ENCODE measurements at places on chromosomes 6 and 20. TPM values are rescaled to one million over a fixed set of nuclear protein-coding genes. Genes with fewer than 3 reads are reported as not detected.

ULBP1 gene
- 3.9 TPM for total RNA-seq

DNA sequence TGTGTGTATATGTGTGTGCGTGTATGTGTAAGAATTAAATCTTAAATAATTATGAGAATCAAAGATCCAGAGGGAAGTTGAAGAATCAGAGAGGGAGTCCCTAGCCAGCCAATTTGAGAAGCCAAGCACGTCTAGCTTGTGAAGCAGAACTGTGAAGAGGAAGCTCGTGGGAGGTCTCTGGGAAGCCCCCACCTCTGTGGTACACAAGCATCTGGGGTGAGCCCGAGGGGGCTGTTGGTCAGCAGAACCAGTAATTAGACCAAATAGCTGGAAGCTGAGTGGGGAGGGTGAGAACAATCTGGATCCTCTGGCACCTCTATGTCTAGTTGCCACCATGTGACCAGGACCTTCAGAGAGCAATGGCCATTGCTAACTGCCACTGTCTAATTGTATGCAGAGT, 310.0 kb upstream of the PRND start:
- no peak for DNase-seq

GRCh38 chr6:130368576-130368975, 2.8 kb downstream of the TMEM200A start:
- DNase-seq = no peak

DNA sequence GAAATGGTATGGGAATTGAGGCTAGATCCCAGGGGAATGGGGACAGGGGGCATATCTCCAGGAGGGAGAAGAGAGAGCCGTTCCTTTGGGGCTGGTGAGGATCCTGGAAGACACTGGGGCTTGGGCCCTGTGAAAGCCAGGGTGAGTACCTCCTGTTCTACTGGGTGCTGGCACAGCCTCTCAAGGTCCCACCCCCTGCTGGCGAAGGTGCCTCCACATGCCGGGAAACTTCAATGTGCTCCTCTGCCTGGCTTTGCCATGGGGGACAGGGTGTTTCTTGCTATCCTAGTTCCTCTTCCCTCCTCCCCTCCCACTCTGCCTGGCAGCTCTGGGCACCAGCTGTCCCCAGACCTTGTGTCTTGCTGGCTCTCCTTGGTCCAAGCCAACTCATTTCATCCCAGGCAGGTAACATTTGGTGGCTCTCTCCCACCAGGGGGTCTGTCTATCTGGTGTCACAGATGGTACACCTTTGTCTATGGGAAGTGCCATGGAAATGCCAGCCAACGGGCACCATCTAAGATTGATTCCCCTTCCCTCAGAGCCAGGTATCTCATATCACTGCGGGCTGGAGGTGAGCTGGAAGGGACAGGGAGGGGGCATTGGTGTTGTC, 56.8 kb downstream of the MDGA1 start:
- DNase-seq = no peak

- no peak for DNase-seq
Measured at GRCh38 chr6:119671105-119671504, 321.5 kb upstream of the MAN1A1 start.

DNA sequence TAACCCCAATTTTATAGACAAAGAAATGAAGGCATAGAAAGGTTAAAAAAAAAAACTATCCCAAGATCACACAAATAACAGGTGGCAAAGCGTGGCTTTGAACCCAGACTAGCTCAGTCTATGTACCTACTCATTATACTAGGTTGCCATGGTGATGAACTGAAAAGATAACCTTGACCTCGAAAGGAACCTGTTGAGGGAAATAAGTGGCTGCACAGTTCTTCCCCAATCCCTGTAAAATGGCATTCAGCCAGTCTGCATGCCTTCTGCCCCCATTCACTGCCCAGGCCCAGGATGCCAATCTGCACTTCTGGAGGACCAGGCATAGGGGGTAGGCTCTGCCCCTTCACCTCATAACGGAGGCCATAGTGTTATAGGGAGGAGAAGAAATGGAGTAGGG, 295.2 kb downstream of the PTPRT start:
- no peak for DNase-seq
